ENCODE measurements at places on chromosomes 16 and 17.

DNA sequence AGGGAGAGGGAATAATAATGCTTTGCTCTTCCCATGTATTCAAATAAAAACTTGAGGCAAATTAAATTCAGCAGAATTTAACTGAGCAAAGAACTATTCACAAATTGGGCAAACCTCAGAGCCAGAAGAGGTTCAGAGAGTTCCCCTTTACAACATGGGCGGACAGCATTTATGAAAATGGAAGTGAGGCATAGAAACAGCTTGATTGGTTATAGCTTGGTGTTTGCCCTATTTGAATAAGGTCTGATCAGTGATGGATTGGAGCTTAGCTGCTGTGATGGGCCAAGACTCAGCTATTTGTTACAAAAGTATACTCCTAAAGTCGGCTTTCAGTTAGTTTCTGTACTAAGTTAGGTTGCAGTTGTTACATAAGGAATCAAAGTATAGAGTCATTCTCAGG is 63.0 kb downstream of the TMEM100 start:
- DNase-seq: no peak

GRCh38 chr16:21656795-21657768 is 4.7 kb upstream of the IGSF6 start:
- DNase-seq: peak; percentile 6

- DNase-seq: no peak
These were observed 6.0 kb upstream of the KRT38 start for GRCh38 chr17:41446806-41447205.

DNA sequence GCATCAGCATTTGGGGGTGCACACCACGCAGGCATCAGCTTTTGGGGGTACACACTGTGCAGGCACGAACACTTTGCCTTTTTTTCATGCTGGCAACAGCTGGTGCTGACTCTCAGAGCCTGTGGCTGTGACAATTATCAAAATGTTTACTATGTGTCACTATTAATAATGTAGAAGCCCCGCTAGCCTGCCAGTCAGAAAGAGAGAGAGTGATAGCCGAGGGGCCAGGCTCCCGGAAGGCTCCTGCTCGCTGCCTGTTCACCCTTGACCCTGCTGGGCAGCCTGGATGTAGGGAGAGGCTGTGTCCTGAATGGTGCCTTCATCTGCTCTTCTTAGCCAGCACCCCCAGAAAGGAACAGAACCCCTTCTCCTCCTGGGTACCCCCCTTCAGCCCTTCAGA is 61.9 kb downstream of the SDK2 start:
- DNase-seq: no peak

GRCh38 chr16:29645694-29646187 is 17.3 kb upstream of the SPN start:
- peak; percentile 49 for DNase-seq

DNA sequence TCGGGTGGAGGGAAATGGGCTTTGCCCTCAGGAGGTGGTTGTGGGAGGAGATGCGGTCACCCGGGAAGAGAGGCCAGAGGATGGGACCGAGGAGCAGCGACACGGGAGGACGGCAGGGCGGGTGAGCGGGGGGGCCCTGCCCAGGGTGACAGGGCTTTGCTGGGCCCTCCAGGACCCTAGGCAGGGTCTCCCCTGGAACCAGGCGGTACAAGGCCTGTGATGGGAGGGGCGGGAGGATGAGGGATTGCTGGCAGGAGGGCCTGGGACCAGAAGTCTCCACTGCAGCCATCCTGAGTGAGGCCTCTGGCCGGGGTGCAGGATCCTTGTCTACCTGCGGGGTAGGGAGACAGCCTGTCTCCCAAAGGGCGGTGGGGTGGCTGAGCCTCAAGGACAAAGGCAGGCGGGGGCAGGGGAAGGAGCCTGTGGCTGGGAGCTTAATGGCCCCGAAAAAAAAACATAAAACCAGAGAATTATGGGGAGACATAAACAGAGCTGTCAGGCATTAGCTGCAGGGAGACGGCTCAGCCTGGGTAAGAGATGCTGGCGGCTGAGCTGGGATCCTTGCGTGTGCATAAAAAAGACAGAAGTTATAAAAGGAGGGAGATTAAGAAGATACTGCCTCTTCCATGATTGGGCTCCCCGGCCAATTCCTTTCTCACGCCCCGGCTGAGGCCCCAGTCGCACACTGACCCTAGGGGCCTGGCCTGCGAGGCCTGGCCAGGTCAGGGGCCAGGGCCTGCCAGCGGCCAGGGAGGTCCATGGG is 66.7 kb downstream of the SREBF1 start:
- DNase-seq: no peak

- DNase-seq: no peak
These were observed 5.9 kb upstream of the MYO15A start for GRCh38 chr17:18102640-18103039.

DNA sequence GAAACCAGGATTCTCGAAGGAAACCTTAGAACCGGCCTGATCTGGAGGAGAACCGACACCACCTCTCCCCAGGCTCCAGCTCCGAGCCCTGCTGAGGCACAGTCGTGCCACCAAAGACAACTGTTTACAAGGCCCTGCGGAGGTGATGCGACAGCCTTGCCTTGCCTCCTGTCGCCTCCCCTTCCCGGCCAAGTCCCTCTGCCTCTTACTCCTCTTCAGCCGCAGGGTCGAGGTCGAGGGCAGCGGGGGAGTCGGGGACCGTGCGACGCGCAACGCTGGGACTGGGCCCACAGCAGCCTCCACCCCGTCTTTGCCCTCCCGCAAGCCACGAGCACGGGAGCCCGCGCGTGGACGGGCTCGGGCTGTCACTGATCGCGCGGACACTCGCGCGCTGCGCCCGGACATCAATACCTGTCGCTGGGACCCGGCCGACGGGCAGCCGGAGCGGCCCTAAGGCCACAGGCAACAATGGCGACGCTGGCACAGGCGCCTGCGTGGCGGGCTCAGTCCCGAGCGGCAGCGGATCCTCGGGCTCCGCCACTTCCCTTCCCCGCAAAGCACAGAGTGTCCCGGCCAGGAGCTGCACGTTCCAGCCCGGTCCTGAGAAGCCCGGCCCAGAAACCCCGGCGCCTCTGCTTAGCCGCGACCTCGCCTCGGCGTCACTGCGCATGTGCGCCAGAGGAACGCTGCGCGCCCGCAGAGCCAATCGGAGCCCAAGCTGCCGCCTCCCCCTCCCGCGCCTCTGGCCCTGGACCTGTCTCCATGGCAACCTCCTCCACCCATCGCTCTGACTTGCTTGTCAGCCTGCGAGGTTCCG is at the start of gene ZNF287:
Gene ZNF287, minus strand, starts transcription at position 664 of the 817 bp plus-strand sequence. CDS start 1,473 bp downstream, outside the sequence.
- no peak for DNase-seq

- no peak for DNase-seq
These were observed 3.6 kb downstream of the BANP start for GRCh38 chr16:87954826-87955225.

GRCh38 chr16:6286176-6286575 is 1046.5 kb upstream of the RBFOX1 start:
- no peak for DNase-seq

DNA sequence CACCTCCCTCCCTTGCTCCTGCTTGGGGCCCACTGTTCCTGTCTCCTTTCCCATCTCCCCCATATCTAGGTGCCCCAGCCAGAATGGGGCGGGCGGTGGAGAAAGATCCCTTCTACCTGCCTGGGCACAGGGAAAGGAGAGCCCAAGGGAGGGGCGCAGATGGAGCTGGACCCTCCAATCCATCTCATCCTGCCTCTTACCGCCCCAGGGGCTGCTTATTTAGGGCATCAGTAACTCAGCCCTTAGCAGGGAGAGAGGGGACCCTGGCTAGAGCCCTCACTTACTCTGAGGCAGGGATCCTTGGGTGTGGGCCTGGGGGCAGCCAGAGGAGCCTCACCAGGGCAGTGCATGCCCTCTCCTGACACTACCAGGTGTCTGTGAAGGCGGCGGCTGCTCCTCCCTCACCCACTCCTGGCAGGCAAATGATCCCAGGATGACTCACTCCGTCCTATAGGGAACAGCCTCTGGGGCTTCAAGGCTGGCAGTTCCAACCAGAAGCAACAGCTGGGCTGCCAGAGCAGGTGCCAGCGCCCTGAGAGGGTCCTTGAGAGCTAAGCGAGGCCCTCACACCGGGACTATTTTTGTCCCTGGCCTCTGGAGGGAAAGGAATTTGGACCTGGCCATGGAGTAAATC is 16.3 kb upstream of the BCAR1 start:
- peak; percentile 54 for DNase-seq

GRCh38 chr17:16085066-16085699 is 85.6 kb downstream of the TTC19 start:
- DNase-seq: no peak

DNA sequence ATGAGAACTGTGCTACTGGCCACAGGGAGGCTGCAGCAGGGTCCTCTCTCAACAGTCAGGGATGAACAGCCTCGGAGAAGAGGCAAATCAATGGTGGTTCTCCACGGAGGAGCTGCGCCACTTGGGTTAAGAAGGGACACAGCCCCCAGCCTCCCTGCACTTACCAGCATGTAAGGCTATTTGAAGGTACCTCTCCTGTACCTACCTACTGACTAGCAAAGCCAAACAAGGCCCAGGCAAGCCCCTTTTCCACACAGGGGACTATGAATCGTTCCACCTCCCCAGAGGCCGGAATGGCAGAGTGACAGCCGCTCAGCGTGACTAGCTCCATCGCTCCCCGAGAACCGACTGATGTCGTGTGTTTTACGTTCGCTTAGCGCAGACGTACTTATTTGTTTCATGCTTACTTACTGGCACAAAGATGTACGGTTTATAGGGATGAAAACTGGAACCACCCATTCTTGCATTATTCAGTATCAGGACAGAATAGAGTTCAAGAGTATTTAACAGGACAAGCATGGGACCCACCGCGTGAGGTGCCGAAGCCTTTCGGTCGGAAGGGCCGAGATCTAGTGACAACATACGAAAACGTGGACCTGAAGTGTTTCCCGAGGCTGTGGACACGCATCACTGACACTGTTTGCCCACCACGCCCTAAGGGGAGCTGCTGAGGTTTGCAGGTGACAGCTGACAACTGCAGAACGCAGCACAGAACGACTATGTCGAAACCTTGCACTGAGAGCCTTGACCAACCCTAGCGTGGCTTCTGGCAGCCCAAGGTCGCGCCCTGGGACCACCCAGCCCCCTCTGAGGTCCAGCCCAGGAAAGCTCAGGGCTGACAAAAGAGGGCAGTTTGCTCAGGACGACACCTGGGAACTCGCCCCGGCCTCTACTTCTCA is 1.0 kb downstream of the TEPSIN start:
- no peak for DNase-seq

DNA sequence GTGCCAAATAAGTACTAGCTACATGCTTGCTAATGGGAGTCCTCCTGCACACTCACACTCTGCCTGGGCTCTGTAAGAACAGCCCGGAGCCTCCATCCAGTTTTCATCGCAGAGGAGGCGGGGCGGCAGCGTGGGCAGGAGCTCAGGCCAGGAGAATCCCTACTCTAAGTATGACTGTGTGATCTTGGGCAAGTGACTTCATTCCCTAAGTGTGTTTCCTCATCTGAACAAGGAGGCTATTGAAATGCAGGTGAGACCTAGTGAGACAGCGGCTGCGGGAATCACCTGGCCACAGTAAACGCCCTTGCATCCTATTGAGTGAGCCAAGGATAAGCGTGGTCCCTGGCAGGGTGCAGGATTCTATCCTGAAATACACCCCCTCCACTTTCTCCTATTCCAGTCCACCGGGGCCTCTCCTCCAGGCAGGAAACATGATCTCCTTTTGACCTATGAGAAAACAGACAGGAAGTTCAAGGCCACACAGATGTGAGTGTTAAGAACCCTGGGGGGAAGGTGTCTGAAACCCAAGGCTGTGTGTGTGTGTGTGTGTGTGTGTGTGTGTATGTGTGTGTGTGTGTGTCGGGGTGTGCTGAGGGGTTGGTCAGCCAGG is 5.2 kb upstream of the RAI1 start:
- peak; percentile 48 for DNase-seq

GRCh38 chr16:24253192-24253591 is 2.9 kb upstream of the CACNG3 start:
- DNase-seq: peak; percentile 34

GRCh38 chr16:20920091-20920490 is 19.5 kb downstream of the LYRM1 start:
- no peak for DNase-seq

DNA sequence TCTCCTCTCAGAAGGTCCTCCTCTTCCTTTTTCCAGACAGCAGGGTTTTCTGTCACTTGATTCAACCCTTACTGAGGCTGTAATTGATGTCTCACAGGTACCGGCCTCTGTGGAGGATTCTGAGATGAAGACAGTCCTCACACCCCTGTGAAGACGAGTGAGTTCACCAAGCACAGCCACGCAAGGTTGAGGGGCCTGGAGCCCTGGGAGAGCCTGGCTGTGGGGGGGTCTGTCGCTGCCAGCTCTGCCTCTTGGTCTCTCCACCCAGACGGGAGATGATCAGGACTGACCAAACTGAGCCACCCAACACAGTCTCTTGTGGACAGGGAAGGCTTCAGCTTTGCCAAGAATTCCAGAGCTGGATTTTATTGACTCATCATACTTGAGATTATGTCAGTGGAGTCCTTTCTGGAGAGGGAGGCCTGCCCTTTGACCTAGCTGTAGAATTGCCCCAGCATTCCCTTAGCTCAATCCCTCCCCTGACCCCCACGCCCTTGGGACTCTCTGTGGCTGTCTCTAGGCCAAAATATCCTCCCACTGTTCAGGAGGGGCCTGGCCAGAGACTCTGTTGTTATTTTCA is 51.1 kb upstream of the CRHR1 start:
- DNase-seq: no peak

GRCh38 chr17:31269578-31269983 is 27.5 kb downstream of the OMG start:
- peak; percentile 32 for DNase-seq

GRCh38 chr16:17134586-17134985 is 336.2 kb downstream of the XYLT1 start:
- DNase-seq: no peak

DNA sequence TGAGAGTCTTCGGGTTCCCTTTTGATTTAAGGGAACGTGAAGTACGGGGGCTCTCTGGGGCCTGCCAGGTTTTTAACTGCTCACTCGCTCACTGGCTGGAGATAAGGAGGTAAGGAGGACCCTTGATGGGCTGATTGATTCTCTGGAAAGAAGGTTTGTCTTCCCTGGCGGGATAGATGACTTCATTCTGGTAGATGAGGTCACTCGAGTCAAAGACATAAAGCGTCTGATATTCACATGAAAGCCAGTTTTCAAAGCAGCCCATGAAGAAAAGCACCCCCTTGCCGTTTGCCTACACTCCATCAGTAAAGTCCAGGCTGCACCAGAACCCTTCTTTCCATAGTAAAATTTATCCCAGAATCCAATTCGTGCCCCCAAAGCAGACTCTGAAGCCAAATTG is 233.7 kb upstream of the IRX5 start:
- no peak for DNase-seq

DNA sequence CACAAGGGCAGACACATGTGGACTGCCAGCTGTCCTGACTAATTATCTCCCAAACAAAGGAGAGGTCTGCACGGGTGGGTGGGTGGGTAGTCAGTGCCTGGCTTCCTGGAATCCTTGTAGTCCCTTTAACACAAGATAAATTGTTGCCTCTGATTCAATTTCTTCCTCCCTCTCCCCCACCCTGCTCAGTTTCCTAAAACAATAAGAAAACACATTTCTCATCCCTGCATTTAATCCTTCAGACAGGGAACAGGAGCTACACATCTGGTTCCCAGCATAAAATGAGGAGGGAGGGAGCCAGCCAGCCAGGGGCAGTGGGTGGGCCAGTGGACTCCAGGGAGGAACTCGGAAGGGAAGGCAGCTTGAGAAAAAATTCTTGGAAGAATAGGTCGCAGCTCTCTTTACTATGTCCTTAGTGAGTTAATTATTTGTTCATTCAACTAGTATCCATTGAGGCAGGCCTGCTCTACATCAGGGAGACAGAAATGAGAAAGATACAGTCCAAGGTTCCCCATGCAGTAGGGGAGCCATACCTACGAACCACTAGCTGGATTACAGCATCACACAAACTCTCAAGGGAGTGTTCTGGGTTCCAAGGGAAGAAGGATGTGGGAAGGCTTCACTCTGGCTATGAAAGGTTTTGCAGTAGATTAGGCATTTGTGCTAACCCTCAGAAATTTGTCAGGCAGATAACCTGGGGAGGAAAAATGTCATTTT is 58.3 kb downstream of the CCT6B start:
- no peak for DNase-seq
